SK-N-DZ (cell line): ENCODE measurements at places on chromosomes 5 and 9.

DNA sequence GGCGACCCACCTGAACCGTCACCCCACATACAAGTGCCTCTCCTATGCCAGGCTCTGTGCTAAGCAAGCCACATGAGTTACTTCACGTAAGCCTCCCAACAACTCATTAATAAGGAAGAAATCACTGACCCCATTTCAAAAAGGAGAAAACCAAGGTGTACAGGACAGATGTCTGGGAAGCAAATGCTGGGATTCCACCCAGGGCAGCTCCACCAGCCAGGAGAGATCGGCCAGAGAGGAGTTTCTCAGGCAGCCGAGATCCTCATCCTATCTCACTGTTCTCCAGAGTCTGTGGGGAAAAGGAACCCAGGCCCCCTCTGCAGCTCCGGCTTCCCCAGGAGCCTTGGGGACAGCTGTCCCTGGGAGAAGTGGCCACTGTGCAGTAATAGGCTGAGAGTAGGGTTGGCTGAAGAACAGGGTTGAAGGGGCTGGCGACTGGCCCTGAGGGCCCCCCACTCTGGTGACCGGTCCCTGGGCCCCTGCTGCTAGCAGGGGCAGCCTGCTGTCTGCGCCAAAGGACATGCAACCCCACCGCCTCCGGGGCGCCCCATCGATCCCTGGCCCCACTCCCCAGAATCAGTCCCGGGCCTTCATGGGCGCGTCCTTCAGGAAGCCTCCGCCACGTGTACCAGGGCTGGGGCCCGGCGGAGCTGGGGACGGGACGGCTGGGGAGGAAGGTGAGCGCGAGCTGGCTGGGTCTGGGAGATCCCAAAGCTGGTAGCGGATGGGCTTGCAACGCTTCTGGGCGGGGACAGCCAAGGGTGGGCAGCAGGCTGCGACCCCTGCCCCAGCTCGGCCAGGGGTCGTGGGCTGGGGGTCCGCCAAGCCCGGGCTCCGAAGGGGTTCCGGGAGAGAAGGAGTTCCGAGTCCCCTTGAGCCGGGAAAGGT, 44.1 kb upstream of the STXBP1 start:
- DNase-seq: no peak

- no peak for DNase-seq
Measured at GRCh38 chr5:111641533-111642233, 115.3 kb downstream of the NREP start.

DNA sequence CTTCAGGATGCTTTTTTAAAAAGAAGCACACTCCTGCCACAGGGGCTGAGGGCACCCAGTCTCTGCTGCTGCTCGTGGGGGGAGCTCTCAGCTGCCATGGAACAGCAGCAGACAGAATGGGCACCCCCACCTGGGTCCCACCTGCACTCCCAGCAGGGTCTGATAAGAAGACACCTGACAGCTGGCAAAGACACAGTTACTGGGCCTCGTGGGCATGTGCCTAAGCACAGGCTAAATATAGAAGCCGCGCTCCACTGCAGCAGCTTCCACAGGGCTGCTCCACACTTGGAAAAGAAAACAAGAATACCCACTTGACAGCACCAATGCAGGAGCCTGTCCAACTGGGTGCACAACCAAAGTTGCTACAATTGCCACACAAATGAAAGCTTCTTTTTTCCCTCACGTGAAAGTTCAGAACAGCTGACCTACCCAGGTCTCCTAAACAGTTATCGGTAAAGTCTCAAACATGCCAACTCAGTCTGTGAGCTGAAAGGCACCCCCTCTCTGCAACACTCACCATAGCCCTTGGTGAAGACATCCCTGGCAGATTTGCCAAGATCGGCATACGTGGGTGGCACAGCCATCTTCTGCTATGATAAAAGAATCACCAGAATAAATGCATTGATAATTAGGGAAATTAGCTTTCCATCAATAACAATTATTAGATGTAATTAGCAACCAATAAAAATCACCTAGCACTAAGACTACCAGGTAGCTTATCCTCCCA, 12.2 kb downstream of the VDAC1 start:
- no peak for DNase-seq

GRCh38 chr9:40926404-40927259, 201.8 kb downstream of the FOXD4L6 start:
- DNase-seq: no peak

- no peak for DNase-seq
Measured at GRCh38 chr5:145921211-145921610, 15.2 kb upstream of the SH3RF2 start.

- DNase-seq: peak; percentile 92
Measured at GRCh38 chr9:35489313-35490154, at the start of gene RUSC2. Gene RUSC2, plus strand, starts transcription at chr9:35490111. Its CDS starts 56,411 bp downstream, at chr9:35546522.

DNA sequence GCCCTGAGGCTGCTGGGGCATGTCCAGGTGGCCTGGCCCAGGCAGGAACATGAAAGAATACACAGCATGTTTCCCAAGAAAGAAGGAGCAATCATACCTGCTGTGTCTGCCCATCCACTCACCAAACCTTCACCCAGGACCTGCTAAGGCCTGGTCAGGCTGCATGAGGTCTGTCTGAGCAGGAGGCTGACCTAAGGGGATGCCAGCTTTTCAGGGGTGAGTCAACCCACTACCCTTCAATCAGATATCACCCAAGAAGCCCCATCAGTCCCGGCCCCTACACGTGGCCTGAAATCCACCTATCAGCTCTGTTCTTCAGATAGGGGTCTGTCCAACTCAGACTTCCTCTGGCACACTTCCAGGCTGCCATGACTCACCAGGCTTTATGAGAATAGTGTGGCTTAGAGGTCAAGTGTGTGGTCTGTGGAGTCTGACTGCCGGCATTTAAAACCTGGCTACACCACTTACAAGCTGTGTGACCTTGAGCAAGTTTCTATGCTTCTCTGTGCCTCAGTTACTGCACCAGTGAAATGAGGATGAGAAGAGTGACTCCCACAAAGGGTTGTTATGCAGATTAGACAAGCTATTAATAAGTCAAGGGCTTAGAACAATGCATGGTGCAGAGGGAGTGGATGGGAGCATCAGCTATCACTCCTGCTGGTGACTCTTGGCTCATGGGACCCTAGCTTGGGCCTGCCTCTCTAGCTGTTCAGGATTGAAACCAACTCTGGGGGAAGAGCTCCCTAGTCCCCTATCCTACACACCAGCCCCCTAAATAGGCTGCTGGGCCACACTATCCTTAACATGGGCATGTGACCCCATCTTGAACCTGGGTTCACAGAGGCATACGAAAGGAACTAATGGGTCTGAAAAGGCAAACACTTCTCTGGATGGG, 130.3 kb downstream of the PAX5 start:
- DNase-seq: no peak

DNA sequence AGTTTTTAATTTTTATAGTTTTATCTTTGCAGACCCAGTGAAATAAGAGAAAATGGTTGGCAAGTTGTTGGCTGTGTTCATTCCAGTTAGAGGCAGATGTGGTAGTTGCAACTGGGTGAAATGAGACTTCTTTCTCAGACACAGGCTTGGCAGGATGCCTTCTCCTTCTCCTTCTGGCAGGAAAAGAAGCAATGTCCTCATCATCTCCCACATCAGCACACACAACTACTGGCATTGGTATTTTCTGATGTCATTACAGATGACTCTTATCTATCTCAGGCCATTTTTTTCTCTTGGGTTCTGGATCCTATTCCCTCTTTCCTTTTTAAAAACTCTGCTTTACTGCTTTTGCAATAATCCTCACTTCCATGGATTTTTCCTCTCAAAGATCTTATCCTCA, 103.3 kb upstream of the EDIL3 start:
- DNase-seq: no peak

DNA sequence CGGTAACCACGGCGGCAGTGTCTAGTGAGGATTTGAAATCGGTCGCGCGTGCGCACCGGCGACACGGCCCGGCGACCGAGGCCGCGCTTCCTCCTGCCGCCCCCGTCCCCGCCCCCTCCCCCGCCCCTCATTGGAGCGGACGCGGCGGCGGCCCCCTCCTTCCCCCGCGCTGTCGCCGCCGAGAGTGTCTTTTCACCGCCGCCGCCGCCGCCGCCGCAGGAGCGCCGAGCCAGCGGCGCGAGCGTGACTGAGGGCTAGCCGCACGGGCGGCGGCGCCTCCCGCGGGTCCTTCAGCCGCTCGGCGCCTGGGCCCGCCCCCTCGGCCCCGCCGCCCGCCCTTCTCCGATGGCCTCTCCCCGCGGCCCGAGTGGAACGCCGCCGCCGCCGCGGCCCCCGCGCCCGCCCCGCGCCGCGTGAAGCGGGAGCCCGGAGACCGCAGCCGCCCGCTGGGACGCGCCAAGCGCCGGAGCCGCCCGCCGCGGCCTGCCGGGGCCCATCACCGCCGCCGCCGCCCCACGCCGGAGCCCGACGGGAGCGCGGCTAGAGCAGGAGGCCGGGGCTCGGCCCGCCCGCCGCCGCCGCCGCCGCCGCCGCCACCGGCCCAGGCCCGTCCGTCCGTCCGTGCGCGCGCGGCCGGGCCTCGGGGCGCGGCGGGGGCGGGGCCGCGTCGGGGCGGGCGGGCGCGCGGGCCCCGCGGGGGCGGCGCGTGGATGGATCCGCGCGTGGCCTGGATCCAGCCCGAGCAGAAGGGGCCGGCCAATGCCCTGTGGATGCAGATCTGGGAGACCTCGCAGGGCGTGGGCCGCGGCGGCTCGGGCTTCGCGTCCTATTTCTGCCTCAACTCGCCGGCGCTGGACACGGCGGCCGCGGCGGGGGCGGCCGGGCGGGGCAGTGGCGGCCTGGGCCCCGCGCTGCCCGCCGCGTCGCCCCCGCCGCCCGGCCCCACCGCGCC, at the start of gene TENT4A:
TSS of gene TENT4A (plus strand) at position 159 of the 952 bp plus-strand sequence. CDS start at position 711, 552 bp downstream.
- no peak for DNase-seq

DNA sequence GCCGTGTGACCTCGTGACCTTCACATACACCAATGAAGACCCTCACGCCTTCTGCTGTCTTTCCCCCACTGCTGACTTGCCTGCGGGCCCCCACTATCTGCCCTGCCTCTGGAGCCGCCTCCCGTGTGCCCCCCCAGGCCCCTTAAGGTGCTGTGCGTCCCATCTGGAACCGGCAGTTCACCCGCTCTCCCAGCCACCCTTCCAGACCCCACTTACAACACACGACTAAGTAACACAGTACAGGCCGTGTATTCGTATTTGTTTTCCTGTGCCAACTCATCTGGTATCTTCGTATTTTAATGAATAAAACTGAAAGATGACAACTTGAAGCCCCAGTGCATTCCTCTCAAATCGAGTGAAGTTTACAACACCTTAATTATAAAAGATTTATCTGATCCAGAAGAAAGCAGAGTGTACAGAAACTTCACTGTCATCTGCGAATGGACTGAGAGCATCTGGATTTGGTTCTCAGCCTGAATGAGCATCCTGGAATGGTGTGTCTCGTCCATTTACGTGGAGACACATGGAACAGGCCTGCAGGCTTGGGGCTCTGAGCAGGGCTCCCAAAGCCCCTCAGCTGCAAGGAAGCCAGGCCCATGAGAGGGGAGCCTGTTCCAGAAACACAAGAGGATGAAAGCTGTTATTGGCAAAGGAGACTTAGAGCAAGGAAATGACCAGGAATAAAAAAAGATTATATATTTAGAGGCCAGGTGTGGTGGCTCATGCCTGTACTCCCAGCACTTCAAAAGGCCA, 21.9 kb upstream of the TERT start:
- DNase-seq: no peak

DNA sequence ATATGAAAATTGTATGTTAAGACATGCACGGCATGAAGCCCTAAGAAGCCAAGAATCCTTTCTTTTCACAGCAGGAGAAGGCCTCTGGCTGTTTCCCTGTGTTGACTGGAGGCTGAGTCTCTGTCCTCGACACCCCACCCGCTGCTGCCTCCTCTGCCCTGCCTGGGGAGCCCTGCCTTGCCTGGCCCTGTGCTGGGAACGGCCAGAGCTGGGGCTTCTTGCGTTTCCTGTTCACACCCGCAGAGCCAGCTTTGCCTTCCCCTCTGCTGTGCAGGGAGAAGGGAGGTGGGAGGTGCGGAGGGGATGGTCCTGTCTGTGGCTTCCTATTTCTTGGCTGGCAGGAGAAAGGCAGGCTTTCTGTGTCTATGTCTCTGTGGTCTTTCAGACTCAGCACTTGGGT, 6.9 kb upstream of the GMCL2 start:
- DNase-seq: no peak

DNA sequence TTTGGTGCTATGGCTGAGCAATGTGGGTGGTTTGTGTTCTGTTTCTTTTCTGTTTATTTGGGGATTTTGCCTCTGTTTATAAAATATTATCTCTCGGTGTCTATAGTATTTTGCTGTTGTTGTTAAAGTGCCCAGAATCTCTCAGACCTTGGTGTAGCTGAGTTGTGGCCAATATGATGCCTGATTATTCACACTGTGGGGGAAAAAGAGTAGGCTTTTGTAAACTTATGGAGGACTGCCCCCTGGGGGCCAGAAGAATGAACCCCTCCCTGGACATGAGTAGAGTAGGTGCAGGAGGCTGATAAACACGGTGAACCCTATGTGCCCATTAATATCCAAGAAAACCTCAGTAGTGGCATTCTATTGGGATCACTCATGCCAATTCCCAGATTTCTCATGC, 49.0 kb upstream of the DPYSL3 start:
- DNase-seq: peak; percentile 54

GRCh38 chr9:131583836-131584555, 38.7 kb downstream of the PRRT1B start:
- DNase-seq: no peak

DNA sequence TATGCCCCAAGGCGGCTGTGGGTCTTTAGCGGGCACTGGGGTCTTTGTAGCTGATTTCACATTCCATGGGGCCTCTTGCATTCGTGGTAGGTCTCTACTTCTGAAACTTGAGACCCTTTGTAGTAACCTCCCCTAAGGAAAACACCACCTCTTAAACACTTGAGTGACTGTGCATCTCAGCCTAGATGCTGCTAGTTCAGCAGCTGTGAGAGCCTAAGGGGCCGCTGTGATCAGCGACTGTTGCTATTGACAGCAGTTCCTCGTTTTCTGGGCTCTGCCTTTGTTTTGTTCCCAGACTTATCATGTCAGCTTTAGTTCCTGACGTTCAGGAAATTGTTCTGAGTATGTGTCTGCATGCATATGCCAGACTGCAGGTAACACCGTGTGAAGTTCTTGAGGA, 171.2 kb downstream of the HSPA4 start:
- DNase-seq: no peak
